ENCODE measurements at places on chromosomes 2 and 18.

GRCh38 chr2:144320491-144320890 lies 199.4 kb downstream of the ZEB2 start:
- DNase-seq = no peak

DNA sequence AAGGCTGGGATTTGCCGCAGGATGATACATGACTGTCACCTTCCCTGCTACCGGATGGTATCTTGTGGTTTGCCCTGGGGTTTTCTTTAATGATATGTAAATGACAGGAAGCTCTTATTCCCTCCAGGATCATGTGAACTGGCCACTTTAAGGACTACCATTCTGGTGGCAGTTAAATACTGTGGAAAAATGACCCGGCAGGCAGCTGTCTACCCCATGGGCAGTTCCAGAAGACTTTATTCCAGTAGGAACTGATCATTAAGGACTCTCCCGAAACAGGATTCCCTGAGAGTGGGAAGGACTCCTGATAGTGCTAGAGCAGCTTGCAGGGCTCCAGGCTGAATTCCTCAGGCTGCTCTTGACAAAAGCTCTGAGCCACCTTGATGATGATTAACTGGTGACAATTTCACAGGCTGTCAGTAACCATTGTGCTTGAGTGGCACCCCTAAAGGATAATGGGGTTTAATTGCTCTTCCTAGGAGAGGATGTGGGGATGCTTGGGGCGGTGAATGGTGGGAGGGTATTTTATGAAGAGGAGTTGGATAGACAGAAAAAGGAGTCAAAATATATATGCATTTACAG lies 212.0 kb downstream of the CPS1 start:
- no peak for DNase-seq

DNA sequence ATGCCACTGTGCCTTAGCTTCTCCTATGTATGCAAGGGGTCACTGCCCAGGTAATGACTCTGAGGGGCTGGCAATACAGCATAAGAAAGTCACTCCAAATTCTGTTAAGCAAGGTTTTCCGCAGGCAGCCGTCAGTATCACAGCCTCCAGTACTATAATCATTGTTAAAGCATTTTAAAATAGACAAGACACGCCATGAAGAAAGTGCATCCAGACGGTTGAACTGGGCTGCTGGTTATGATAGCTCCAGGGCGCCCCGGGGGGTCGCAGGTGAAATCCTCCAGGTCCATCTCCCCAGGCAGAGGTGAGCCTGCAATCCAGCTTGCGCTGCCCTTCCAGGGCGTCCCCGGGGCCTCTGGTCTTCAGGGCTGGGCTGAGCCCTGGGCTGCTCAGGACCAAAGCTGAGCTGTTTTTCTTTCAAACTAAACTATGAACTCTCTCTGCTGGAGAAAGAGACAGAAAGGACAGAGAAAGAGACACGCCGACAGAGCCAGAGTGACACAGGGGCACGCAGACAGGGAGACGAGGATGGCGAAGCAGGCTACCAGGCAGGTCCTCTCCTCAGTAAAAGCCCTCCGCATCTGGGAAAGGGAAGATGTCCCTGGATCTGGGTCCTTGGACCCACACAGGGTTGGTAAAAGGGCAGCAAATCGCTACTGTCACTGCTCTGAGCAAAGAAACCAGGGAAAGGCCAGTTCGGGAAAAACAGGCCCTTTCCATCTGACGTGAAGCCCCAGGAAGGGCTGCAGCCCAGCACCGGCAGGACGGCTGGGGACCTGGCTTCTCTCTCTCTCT lies 2.1 kb upstream of the TWIST2 start:
- no peak for DNase-seq

DNA sequence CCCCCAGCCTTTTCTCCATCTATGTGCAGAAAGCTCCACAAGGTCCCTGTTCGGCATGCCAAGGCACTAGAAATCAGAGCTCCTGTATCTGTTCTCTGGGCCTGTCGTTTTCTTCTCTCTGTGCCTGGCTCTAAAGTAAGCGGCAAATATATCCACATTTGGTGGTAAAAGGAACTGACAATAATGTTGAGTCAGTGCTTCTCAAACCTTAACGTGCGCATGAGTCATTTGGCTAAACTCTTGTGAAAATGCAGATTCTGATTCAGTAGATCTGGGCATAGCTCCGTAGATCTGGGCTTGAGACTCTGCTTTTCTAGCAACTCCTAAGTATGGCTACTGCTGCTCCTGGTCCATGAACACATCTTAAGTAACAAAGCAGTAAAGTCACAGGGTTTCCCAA lies 16.5 kb upstream of the ACSL3 start:
- DNase-seq = no peak

DNA sequence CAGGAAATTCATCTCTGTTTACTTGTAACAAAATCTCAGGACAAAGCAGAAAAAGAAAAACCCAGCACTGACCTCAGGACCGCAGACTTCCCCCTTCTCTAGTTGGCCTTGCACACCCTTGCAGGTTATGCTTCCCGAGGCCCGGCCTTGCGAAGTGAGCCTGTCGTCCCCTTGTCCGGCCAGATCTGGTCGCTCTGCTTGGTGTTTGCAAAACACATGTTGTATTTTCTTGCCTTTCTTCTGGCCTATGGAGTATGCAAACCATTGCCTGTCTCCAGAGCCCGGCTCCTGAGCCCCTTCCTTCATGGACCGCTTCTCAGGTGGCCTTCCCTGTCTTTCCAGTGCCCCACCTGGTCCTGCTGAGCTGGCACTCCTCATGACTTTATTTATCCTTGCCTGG lies 4.8 kb downstream of the IMPA2 start:
- DNase-seq = no peak

GRCh38 chr18:63099848-63100629 lies 219.5 kb downstream of the BCL2 start:
- DNase-seq = no peak

GRCh38 chr2:104840893-104841585 lies 12.9 kb upstream of the POU3F3 start:
- DNase-seq = no peak

DNA sequence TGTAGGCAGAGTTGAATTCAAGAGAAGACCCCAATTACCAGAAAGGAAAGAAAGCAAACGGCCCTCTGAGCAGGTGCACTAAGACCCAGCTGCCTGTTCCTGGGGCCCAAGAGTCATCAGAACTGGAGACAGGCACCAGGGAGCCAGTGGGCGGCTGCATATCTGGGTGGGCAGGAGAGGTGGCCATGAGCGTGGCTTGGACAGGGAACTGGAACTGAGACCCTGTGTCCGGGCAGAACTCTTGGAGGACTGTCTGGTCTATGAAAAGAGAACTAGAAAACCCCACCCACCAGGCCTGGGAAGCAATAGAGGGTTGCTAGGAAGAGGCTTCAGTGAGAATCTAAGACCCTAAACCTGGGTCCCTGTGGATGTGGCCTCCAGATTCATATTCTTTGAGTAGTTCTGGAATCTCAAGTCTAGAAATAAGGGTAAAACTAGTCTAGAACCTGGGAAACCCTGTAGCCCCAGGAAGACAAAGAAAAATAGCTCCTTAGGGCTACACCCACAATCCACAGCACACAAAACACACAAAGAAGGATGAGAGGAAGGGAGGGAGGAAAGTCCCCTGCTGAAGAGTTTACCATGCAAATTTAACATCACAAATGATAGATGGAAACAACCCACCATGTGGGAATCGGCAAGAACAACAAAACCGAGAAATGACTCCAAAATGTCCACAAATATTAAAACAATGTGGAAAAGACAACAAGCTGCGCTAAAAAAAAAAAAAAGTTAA lies 147.0 kb downstream of the HDAC4 start:
- no peak for DNase-seq

DNA sequence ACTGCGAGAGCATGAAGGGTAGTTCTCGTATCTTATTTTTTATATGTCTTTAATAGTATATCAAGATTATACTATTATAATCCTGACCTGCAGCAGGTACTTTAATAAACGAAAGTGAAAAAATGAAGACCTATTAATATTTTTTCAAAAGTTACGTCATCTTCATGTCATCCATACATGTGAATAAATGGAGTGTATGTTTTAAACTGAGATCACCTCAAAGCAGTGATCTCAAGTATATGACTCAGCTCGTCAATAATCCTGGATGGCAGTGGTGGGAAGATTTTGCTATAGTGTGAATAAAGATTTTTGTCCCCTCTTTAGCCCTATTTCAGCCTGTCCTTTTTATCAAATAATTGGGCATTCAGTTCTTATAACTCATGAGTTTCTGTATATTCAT lies 166.3 kb upstream of the FBXO11 start:
- no peak for DNase-seq

- no peak for DNase-seq
Measured at GRCh38 chr2:54279385-54279784, 23.4 kb upstream of the TSPYL6 start.

GRCh38 chr2:28135324-28135723 lies 244.8 kb downstream of the BABAM2 start:
- DNase-seq = no peak

DNA sequence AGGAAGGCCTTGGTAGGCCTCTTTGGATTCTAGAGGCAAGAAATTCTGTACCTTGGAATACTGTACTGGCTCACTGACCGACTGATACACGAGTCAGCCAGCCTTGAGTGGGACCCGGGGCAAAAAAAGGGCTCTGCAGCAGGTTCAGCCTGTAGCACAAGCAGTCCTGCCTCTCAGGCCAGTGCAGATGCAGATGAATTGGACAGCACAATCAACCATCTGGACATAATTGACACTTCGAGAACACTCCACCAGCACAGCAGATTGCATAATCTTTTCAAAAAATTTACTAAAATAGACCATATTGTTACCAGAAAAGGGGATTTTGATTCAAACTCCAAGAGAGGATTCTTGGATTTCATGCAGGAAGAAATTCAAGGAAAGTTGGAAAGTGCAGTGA lies 241.6 kb downstream of the RPIA start:
- no peak for DNase-seq

GRCh38 chr2:236639461-236640235 lies 70.0 kb downstream of the ACKR3 start:
- DNase-seq = no peak

GRCh38 chr2:43070030-43070429 lies 156.4 kb downstream of the ZFP36L2 start:
- no peak for DNase-seq

- no peak for DNase-seq
Measured at GRCh38 chr18:63467699-63468098, 9.1 kb upstream of the SERPINB5 start.

DNA sequence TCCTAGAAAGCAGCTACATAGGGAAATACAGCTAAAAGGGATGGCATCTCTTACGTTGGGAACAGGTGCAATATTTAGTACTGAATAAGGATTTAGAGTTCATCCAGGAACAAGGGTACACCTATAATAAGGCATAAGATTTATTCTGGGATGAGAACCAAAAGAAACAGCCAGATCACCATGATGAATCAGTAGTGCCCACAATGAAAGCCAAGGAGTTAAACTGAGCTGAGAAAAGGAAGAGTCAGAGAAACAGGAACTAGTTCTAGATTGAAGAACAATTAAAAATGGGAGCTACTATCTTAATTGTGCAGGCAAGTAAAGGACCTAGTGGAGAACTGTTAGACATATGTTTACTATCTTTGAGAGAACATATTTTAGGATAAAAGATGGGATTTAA lies 692.3 kb downstream of the LRP1B start:
- no peak for DNase-seq

- DNase-seq = no peak
Measured at GRCh38 chr2:227759411-227760118, 13.9 kb downstream of the SCYGR8 start.

GRCh38 chr2:170282851-170283250 lies 104.9 kb downstream of the MYO3B start:
- DNase-seq = no peak

- DNase-seq = no peak
Measured at GRCh38 chr2:221676566-221677172, 104.6 kb upstream of the EPHA4 start.

GRCh38 chr2:135473567-135473966 lies 57.5 kb downstream of the ZRANB3 start:
- no peak for DNase-seq

- no peak for DNase-seq
Measured at GRCh38 chr18:12362473-12363174, 14.4 kb downstream of the AFG3L2 start.

- DNase-seq = no peak
Measured at GRCh38 chr2:142472382-142472781, 341.6 kb upstream of the LRP1B start.

Measured in midbrain (tissue), 1 donor.